Erythroblast (primary cell): ENCODE measurements at places on chromosomes 7 and 10.

- DNase-seq = peak; percentile 78
Observed at GRCh38 chr10:30534465-30535144, 94.9 kb downstream of the LYZL2 start.

DNA sequence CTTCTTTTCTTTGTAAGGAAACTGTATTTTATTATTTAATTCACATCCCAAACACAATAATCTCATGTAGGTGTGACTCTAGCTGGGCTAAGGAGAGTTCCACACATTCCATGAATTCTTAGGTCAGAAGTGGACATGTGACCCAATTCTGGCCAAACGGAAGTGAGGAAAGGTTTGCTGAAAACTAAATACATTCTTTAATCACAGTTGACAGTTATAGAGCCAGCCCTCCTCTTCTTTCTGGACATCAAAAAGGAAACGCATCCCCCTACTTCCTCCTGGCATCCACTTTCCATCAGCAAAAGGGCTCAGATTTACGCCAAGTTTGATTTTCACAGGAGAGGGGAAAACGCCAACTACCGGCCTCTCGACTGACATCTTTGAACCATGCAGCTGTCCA, 774.4 kb upstream of the POM121L12 start:
- DNase-seq = no peak

DNA sequence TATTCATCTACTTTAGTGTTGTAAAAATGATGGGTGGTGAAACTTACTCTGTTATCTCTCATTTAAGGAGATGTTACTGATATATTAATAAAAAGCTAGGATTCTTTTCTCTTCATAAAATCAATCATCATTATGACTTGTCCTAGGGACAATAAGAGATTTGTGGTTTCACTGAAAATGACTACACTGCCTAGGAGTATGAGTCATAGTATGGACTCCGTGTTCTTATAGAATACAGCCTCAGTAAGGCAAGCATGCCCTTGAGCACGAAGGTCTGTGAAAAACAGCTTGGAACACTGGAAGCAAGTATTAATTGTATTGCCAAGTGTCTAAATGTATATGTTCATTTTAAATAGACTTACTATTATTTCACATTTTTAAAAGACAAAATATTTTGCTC, 749.2 kb upstream of the PCDH15 start:
- DNase-seq = no peak

DNA sequence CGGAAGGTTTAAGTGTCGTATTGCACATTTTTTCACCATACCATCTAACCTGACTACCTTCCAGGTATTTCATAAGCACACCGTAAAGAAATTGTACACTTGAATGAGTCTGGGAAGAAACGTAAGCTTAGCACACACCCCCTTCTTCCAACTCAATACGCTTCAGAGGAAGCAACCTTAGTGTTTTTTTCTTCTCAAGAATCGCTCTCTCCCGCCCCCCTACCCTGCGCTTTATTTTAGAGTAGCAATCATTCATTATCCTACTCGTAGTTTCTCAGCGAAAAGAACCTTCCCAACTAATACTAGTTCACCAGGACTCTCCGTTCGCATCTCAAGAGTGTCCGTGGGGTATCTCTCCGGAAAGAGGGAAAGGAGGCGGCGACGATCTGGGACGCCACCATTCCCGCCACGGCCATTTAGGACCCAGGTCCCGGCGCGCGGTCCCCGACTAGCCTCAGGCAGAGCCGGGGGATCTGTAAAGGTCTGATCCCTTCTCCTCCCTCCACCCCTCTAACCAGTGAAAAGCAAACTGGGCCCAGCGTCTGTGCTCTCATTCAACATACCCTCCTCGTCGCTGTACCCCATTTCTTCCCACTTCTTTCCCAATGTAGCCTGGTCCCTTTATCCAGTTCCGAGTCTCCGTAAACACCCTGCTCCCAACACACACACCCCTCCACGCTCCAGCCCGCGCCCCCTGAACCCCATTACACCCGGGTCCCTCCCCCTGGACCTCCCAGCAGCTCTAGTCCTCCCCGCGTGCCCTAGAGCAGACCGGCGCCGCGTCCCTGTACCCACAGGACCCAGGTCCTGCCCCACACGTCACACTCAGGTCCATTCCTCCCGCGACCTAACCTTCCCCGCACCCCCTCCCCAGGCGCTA, 16.0 kb downstream of the MYOZ1 start:
- DNase-seq = peak; percentile 66

GRCh38 chr10:113450906-113451305, 101.9 kb upstream of the HABP2 start:
- no peak for DNase-seq

GRCh38 chr10:89738551-89739209, 37.3 kb downstream of the KIF20B start:
- no peak for DNase-seq

DNA sequence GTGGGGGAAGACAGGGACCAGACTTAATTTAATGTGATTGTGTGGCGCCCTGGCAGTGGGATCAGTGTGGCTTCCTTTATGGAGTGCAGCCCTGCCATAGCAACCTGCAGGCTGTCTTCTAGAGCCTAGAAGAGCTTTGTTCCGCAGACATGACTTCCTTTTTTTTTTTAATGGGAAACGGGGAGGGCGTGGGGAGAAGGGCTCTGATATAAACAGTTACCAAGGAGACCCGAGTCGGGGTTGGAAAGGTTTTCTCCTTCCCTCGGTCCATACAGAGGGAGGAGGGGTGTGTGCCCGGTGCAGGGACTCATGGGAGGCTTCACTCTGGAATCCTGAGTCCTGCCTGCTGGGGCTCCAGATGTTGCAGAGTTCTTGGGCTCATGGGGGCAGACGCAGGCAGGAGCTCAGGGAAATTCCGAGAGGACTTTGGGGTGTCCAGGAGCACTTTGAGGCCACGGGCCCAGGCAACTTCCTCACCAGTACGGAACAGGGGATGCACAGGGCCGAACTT, 26.9 kb downstream of the TMEM120A start:
- DNase-seq = no peak

GRCh38 chr7:50281680-50282445, 22.7 kb upstream of the IKZF1 start:
- no peak for DNase-seq

GRCh38 chr7:46282155-46282554, 361.1 kb upstream of the IGFBP3 start:
- DNase-seq = no peak

DNA sequence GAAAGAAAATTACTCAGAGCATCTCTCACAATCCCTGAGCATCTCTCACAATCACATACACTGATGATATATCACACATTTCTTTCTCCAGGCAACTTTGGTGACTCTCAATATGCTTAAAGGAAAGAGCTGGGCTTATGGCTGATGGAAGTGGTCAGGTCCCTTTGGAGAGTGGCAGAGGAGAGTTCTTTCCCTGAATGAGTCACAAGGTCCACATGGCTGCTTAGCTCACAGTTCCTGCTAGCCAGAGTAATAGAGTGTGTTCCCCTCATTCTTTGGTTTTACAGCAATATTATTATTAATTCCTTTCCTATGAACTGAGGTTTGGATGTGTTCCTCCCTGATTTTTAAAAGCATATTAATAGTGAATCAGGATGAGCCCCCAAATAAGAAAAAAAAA, 287.4 kb downstream of the C7orf25 start:
- DNase-seq = no peak

DNA sequence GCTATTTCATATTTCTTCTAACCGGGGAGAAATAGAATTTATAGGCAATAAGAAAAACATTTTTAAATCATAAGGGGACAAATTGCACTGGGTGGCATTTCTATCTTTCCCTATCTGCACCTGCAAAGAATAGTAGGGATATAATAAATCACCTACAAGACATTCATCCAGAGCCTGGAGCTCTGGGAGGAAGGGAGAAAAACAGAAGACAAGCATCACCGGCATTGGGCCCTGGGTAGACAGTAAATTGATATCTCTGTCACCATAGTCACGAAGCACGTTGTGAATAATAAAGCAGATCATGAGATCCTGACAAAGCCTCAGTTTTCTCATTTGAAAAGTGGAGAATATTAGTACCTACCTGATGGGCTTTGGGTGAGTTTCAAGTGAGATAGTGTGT, 685.6 kb downstream of the XPNPEP1 start:
- no peak for DNase-seq

GRCh38 chr7:33258491-33258951, 129.2 kb downstream of the BBS9 start:
- no peak for DNase-seq

DNA sequence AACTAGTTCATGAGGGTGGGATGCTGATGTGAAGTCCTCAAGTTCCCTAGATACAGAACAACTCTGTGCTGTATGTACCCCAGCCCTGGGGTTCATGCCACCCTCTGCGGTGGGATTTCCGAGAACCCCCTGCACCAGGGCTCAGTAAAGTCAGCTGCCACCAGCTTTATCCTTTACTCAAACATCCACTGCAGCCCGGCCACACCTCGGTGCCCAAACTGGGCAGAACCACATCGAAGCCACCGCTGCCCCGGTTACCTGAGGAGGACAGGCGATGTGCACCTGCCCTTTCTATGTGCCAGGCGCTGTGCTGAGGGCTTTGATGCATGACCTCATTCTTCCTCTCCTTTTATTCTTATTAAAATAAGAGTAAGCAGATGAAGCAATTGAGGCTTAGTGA, 9.9 kb upstream of the CALML5 start:
- DNase-seq = no peak

GRCh38 chr7:95238252-95238943, 85.9 kb downstream of the PON1 start:
- no peak for DNase-seq

- DNase-seq = no peak
Observed at GRCh38 chr7:13197501-13197900, 510.1 kb downstream of the ARL4A start.

DNA sequence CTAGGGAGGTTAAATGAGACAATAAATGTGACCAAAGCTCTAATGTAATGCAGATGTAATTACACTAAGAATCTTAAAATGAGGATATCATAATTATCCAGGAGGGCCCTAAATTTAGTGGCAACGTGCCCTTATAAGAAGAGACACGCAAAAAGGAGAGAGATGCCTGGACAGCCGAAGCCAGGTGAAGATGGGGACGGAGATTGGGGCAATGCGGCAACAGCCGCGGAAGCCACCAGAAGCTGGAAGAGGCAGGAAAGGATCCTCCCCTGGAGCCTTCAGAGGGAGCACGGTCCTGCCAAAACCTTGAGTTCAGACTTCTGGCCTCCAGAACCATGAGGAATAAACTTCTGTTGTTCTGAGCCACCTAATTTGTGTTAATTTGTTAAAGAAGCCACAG, 25.3 kb upstream of the C10orf71 start:
- no peak for DNase-seq

GRCh38 chr7:132141109-132141508, 435.2 kb downstream of the PLXNA4 start:
- no peak for DNase-seq

GRCh38 chr10:78568620-78569019, 500.1 kb upstream of the ZMIZ1 start:
- DNase-seq = no peak

GRCh38 chr10:114359041-114359952, 45.0 kb downstream of the AFAP1L2 start:
- no peak for DNase-seq

DNA sequence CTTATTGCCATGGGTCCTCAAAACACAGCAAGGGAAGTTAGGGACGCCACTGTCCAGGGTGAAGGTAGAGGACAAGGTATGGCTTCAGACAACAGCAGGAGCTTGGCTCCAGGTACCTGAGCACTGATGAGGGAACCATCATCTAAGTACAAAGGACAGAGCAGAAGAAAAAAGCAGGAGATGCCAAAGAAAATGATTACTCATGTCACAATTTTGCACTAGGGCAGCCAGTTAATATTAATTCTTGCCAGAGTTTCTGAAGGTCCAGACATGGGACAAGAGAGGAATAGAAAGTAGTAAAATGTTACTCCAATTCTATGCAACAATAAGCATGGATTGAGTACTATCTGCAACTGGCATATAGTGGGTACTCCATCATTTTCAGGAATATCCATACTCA, 14.1 kb downstream of the PTN start:
- no peak for DNase-seq

- no peak for DNase-seq
Observed at GRCh38 chr10:90417029-90417428, 440.8 kb downstream of the HTR7 start.
